ENCODE measurements at places on chromosomes 6 and 20.

GRCh38 chr6:39882531-39882899 is 51.7 kb downstream of the MOCS1 start:
- no peak for DNase-seq

GRCh38 chr20:60558486-60558885 is 600.3 kb downstream of the CDH26 start:
- DNase-seq, result no peak

DNA sequence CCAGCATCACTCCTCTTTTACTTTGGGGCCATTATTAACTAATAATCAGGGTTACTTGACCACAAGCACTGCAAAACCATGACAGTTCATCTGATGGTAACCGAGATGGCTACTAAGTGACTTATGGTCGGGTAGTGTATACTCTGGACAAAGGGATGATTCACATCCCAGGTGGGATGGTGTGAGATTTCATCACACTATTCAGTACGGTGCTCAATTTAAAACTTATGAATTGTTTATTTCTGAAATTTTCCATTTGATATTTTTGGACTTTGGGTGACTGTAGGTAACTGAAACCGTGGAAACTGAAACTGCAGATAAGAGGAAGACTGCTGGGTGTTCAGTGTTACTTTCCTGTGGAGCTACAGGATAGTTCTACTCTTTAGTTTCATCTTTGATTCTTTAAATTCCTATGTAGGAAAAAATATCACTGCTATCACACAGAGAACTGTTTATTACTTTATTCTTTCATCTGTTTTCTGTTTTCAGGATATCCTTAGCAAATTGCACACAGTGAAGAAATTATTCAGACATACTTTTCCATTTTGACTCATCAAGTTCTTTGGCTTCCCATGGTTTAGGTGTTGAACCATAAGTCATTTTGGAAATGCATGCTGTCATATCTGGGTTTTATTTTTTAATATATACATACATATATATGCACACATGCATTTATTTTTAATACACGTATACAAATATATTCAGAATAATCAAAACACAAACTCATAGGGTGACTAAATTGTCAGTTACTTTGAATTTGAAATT is 59.1 kb upstream of the C20orf144 start:
- no peak for DNase-seq

- no peak for DNase-seq
These were observed 92.3 kb downstream of the ANKRD60 start for GRCh38 chr20:58136149-58136484.

- no peak for DNase-seq
These were observed 315.7 kb upstream of the ECI2 start for GRCh38 chr6:4451081-4451480.

GRCh38 chr20:17641993-17642392 is 40.0 kb downstream of the RRBP1 start:
- no peak for DNase-seq

DNA sequence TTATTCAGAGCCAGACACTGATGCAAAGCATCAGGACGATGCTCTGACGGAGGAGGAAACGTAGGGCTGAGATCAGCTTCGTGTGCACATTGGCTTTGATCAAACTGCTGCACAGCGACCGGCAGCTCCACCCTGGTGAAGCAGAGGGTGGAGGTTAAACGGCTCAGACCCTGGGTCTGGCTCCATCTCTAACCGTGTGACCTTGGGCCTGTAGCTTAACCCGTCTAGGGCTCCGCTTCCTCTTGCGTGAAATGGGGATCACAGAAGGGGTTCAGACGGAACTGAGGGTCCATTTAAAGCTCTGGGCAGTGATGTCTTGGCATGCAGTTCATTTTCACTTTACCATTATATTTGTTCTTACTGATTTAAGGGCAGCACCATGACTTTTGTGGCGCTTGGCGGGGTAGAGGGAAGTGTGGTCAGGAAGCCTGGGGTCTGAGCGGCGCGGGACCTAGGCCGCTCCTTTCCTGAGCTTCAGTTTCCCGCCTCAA is 644 bp downstream of the RBL1 start:
- no peak for DNase-seq

DNA sequence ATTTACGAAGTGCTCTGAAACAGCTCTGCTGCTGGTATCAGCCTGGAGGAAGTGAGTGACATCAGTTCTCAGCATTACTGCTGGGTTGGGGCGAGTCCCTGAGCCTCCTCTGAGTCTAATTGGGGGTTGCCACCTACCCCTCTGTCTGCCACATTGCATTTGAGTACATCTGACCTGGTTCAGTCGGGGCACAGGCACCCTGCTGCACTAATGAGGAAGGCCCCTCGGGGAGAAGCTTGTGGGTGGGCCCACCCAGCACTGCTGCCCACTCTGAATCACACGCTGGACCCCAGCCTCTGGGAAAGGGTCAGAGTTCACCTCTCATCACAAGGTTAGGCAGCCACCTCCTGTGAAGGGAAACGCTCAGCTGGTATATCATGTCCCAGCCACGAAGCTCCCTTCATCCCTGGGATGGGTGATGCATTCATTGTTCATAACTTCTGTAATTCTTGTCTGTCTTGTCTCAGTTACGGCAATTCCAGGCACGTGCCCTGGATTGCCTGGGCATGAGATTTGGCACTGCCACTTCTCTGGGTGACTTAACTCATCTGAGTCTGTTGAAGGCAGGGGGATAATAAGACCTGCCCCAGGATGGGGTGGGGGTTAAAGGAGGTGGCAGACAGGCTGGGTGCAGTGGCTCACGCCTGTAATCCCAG is 13.3 kb downstream of the DNMT3B start:
- DNase-seq, result no peak

DNA sequence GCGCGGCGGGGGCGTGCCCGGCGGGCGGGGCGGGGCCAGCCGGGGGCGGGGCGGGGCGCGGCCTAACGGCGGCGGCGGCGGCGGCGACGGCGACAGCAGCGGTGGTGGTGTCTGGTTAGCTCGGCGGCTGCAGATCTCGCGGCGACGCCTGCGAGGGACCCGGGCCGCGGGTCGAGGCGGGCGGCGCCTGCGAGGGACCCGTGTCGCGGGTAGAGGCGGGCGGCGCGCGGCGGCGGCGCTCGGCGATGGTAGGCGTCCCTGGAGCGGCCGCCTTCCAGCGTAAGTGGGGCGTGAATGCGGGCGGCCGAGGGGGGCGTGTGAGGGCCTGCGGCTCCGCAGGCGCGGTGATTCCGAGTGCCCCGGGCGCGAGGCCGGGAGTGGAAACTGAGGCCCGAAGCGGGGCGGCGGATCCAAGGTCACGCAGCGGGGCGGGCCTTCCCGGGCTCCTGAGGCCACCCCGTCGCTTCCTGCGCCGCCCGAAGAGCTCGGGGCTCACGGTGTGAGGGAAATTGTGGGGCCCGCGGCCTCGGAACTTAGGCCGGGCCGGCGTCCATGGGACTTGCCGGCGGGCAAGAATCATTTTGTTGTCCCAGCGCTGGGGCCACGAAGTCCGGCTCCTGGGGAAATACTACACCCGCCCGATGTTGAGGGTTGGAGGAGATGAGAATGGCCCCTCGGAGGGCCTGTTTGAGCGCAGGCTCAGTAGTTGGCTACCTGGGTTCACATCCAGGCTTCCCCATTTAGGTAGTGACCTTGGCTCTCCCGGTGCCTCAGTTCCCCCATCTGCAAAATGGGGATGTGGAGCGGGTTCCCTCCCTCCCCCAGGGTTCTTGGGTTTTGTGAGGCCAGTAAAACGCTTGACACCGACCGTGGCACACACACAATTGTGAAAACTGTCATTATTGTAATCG is at the start of gene CBFA2T2:
CBFA2T2 (plus strand) TSS at position 74 of the 911 bp plus-strand sequence; CDS start at position 246, 172 bp downstream.
- peak; percentile 14 for DNase-seq

DNA sequence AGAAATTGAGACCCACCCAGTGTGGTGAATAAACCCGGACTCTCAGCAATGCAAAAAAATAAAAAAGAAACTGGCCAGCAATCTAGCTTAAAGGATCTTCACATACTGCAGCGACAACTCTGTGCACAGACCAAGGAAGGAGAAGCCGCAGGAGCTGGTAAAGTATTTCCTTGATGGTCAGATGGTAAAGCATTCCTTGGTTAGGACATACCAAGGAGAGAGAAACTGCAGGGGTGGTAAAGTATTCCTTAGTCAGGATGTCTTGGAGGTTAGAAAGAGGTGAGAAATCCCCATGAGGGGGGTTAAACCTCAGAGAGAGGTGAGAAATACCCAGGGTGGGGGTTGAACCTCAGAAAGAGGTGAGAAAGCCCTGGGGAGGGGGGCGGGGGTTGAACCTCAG is 86.8 kb downstream of the PLG start:
- DNase-seq, result no peak

- DNase-seq, result no peak
These were observed 19.0 kb upstream of the FILIP1 start for GRCh38 chr6:75512591-75512990.
